Left colon (tissue), 2 donors: ENCODE measurements at places on chromosomes 7 and 10. TPM values are rescaled to one million over a fixed set of nuclear protein-coding genes. Genes with fewer than 3 reads are reported as not detected.

DNA sequence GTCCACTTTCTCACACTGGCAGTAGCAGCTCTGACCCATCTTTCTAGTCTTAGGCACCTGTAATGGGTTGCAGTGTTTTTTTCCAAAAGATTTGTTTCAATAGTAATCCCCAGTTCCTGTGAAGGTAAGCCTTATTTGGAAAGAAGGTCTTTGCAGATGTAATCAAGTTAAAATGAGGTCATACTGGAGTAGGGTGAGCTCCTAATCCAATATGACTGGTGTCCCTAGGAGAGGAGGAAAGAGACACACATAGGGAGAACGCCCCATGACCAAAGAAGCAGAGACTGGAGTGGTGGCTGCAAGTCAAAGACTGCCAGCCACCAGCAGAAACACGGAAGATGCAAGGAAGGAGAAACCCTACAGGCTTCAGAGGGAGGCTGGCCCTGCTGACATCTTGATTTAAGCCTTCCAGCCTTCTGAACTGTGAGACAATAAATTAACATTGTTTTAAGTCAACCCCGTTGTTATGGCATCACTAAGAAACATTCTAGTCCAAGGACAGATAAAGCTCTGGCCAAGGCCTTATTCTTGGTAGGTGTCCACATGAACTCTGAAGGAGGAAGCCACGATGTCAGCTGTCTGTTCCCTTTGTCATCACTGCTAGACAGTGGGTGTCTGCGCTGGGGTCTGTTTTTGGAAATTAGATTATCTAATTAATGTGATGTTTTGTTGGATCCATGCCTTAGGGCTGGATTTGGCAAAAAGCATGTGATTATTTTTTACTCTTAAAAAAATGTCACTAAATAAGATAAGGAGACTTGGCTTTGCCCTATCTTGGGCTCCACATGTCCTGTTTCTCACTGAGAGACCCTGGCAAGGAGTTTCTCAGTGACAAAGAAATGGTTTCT, 214.9 kb downstream of the KCNMA1 start:
- DNase-seq = no peak

DNA sequence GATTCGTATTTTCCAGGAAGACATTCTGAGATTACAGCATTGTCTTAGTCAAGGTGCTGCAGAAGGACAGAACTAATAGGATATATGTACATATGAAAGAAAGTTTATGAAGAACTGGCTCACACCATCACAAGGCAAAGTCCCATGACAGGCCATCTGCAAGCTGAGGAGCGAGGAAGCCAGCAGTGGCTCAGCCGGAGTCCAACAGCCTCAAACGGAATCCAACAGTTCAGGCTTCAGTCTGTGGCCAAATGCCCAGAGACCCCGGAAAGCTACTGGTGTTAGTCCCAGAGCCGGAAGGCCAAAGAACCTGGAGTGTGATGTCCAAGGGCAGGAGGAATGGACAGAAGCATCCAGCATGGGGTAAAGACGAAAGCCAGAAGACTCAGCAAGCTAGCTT, 4.4 kb upstream of the ZFAND2A start:
- no peak for DNase-seq

- no peak for DNase-seq
Observed at GRCh38 chr7:108813251-108814014, 243.8 kb downstream of the DNAJB9 start.

DNA sequence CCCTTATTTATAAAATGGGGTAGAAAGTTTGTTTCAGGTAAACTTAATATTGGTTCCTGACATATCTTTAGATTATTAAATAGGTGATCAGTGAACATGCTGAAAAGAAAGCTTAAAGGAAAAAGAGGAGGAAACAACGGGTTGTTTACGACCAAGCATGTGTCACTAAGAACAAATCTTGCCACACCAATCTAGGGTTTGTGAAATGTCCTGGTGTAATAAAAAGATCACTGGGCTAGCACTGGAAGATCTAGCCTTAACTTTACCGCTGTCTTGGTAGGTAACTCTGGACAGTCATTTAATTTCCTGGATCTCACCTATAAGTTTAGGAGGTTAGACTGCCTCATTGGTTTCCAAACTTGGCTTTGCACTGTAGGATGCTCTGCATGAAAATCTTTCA, 19.0 kb downstream of the VPS26A start:
- no peak for DNase-seq

SEMA3E gene
- total RNA-seq = 1.4 TPM

DNA sequence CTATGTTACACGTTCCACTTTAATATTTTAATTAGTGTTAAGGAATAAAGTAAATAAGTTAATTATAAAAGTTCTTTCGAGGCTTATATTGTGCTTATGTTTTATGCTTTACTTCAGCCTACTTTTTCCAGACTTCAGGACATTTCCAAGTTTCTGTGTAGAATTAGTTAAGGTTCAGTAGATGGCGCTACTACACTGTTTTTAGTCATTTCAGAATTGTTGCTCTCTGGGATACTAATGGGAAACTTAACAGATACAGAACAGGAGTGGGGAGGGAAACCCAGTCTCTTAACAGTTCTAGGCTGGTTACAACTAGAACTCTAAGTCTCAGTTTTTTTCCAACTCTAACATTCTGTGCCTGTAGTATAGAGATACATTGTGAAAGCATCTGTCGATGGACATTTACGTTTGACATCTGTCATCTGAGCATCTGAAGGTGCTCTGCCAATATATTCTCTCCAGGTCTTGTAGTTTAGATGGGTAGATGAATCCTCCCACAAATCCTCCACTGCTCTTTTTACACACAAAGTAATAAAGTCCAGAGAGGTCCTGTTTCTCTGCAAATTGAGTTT, 56.8 kb upstream of the FAM171A1 start:
- DNase-seq = no peak

DNA sequence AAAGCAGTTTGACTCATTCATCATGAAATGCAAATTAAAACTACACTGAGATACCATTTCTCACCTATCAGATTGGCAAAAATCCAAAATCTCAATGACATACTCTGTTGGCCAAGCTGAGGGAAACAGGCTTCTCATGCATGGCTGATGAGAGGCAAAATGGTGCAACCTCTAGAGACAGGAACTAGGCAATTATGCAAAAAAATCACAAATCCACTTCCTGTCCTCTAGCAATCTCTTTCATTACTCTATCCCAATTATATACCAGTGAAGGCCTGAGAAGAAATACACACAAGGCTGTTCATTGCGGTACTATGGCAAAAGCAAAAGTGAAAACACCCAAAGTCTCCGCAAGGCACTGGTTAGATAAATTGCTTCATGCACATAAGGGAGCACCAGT, 25.9 kb upstream of the PTPRN2 start:
- no peak for DNase-seq

DNA sequence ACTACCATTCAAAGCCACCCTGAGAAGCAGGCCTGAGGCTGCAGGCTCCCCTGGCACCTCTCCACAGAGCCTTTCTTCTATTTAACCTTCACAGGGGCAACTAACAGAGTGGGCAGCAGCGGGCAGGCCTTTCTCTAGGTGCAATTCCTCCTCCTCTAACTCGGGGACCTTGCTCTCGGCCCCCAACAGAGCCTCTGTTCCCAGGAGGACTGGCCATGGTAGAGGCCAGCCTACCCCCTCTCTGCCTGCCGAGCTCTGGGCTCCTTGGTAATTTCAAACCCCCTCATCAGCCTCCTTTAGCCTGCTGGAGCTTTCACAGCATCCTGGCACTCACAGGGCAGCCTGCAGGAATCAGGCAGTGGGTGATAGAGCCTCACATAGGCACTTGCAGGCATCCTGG, 920.8 kb upstream of the ZNF722 start:
- no peak for DNase-seq

GRCh38 chr7:81691199-81691821, 78.5 kb downstream of the HGF start:
- no peak for DNase-seq

- DNase-seq = no peak
Observed at GRCh38 chr7:25951414-25952260, 200.4 kb upstream of the NFE2L3 start.

DNA sequence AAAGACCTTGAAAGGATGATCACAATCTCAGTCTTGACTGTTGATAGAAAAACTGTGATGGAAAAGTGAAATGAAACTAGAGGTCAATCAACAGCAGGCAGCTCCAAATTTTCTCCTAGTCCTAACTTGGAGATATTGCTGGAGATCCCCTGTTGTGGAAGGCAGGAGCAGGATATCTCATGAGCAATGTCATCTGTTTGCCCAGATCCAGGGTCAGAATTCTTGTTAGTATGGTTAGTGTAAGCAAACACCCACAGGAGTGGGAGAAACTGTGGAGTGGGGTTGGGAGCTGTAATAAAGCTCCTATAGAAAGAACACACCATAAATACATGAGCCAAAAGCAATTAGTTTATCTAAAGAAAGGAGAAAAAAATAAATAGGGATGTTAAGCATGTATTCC, 169.0 kb downstream of the AKR1D1 start:
- DNase-seq = no peak

PDZD7 gene
- total RNA-seq = 0.78 TPM

DNA sequence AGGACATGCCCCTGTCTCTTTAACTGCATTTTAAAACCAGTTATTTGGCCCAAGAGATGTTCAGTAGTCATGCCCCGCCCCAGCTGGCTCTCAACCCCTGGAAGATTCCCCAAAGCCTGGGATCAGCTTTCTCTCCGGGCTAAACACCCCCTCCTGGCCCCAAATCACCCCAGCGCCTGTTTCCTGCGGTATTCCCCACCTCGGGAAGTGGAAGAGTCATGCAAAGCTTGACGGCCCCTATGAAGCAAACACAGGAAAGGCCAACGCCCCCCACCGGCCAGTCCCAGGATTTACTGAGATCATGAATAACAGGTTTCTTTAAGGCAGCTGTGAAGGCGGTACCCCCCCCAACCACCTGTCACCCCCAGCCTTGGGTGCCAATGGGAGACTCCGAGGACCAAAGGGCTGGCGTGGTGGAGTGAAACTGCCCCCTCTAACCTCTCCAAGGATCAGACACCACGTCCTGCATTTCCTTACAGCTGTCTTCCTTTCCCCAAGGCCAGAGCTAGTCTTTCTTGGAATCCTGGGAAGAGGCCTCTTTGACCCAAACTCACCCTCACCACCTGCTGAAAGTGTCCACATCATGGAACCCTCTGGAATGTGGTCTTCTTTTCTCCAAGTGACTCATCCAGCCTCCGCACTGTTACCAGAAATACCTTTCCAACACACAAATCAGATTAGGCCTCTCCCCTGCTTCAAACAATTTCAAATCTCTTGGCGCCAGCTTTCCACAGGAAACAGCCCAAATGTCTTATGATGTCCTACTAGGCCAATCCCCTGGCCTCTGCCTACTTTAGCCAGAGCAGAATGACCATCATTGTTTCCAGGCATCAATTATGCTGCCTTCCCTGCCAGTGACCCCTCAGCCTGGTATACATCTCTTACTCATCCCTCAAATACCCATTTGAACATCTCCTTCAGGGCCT, 301.5 kb downstream of the ZEB1 start:
- peak; percentile 53 for DNase-seq

DNA sequence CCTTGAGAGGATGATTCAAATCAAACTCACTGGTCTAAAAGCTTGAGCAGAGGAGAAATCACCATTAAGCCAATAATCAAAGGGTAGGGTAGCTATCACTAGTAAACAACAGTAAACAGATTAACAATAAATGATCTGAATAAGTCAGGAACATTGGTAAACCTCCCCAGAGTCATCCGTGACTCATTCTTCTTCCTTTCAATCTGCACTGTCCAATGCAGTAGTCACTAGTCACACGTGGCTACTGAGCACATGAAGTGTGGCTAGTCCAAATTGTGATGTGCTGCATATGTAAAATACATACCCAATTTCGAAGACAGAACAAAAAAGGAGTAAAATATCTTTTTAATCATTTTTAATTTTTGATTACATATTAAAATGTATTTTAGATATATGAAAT, 64.0 kb downstream of the ERCC6 start:
- no peak for DNase-seq

KLLN gene
- 1.4 TPM for total RNA-seq

GRCh38 chr10:110864662-110865140, 7.0 kb upstream of the PDCD4 start:
- no peak for DNase-seq

GRCh38 chr10:70317943-70318318, 34.1 kb upstream of the NPFFR1 start:
- no peak for DNase-seq

DNA sequence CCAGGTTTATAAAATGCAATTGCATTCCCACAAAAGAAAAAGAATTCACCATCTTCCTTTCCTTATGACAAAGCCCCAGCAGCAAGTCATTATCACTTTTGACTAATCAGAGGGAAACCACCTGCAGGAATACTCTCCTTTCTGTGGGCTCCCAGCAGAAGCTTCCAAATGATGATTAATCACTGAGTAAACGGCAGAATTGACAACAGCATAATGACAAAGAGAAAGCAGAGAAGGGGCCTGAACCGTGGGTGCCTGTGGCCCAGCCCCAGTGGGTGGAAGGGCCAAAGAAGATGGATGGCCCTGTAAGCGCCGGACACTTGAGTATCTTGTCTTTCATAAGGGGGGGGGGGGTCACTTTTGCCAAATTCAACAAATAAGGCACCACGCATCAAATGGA, 152.4 kb upstream of the NRBF2 start:
- no peak for DNase-seq

GRCh38 chr10:22824520-22824919, 103.3 kb upstream of the ARMC3 start:
- DNase-seq = no peak

DNA sequence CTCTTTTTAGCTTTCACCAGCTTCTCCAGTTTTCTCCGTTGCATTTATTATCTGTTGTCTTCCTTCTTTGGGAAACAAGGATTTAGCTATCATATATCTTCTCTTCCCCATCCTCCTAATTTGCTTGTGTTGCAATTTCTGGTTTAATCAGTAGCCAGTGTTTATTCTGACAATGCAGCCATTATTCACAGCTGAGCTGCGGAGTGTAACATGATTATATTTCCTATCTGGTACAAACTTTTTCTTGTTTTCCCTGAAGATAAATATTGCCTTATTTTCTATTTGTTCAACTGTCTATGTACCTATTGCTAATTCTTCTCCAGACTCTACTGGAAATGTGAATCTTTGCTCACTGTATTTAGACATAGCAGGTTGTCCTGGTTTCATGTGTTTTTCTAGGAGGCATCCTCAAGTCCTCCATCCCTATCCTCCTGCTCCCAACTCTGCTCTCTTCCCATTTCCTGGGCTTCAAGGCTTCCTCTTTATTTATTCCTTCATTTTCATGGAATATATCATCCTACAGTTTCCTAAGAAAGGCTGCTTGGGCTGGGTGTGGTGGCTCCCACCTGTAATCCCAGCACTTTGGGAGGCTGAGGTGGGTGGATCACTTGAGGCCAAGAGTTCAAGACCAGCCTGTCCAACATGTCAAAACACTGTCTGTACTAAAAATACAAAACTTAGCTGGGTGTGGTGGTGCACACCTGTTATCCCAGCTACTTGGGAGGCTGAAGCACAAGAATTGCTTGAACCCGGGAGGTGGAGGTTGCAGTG, 72.4 kb upstream of the KDM7A start:
- DNase-seq = no peak
